ENCODE measurements at places on chromosomes 5 and 9.

DNA sequence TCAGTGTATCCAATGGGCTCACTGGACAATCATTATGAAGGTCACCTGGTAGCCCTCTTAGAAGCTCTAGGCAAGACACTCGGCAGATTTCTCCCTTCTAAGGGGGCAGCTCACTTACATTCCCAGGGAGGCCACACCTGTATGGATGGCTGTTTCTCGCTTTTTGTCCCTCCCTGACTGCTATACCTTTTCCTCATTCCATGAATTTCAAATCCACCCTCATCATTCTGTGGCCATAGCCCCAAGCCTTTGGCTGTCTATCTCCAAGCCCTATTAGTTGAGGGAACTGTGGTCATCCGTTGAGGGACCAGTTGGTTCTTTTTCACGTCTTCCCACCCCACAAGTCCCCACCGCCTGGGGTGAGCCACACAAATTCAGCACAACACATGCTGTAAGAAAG is 85.0 kb upstream of the RARS1 start:
- DNase-seq, result no peak

DNA sequence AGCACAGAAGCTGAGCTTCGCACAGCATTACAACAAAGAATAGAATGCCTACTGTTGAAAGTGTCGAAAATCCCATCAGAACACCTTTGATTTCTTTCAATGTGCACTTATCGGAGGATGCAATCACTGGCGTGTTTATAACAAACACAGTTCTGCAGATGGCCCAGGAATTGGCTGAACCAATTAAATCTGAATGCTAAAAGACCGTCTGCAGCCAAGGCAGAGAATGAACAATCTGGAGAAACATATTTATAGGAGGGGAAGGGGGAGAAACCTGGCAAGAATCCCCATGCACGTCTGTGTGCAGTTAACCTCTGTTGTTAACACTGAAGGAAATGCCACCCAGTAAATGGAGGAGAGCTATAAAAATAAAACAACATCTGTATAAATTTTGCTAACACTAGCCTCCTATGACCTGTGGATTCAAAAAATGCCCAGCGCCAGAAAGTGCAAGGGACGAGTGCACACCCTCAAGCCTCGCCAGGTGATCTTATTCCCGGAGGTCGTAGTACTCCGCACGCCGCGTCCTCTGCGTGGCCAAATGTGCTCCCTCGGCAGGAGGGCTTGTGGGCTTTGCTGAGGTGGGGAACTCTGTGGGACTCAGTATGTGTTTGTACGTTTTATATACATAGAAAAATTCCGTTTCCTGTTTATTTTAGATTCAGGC is 56.8 kb downstream of the PTCH1 start:
- DNase-seq, result no peak

GRCh38 chr9:133491656-133491925 is 12.7 kb upstream of the SLC2A6 start:
- no peak for DNase-seq

DNA sequence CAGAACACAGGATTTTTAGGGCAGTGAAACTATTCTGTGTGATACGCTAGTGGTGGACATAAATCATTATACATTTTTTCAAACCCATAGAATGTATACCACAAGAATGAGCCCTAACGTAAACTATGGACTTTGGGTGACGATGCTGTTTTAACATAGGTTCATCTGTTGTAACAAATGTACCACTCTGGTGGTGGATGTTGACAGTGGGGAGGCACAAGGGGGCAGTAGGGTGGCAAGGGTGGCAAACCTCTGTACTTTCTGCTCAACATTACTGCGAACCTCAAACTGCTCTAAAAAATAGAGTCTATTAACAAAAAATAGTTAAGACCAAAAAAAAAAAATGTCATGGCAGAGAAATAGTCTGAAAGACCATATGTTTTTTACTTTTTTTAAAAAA is 9.1 kb upstream of the MVB12B start:
- no peak for DNase-seq

DNA sequence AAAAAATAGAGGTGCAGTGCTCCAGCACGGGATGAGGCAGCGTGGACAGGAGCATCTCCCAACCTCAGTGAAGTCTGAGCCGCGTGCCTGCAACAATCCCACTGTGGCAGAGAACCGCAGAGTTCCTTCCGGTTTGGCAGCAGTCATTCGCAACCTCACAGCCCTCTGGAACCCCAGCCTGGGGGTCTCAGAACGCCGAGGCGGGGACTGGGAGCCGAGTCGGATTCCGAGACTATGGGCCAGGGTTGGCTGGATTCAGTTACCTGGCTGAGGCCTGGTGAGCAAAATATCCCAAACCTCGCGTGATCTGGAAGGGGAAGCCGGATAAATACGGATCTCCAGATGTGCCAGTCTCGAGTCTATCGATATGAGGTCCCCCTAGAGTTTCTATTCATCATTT is 27.0 kb downstream of the CDKN2A start:
- DNase-seq, result no peak

GRCh38 chr5:6572086-6572824 is 60.6 kb downstream of the NSUN2 start:
- DNase-seq, result no peak

DNA sequence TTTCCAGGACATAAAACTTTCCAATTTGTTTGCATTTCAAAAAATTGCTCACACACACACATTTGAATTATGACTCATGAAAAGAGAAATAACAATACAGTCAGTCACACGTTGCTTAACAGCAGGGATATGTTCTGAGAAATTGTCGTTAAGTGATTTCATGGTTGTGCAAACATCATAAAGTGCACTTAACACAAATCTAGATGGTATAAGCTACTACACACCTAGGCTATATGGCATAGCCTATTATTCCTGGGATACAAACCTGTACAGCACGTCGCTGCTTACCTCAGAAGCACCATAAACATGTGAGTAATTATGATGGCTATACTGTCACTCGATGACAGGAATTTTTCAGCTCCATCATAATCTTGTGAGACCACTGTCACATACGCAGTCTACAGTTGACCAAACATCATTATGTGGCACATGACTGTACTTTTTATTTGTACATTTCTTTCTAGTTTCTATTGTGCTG is 378.2 kb downstream of the ACTL7B start:
- DNase-seq, result no peak

GRCh38 chr9:114437401-114437893 is 49.7 kb upstream of the AKNA start:
- DNase-seq, result no peak

DNA sequence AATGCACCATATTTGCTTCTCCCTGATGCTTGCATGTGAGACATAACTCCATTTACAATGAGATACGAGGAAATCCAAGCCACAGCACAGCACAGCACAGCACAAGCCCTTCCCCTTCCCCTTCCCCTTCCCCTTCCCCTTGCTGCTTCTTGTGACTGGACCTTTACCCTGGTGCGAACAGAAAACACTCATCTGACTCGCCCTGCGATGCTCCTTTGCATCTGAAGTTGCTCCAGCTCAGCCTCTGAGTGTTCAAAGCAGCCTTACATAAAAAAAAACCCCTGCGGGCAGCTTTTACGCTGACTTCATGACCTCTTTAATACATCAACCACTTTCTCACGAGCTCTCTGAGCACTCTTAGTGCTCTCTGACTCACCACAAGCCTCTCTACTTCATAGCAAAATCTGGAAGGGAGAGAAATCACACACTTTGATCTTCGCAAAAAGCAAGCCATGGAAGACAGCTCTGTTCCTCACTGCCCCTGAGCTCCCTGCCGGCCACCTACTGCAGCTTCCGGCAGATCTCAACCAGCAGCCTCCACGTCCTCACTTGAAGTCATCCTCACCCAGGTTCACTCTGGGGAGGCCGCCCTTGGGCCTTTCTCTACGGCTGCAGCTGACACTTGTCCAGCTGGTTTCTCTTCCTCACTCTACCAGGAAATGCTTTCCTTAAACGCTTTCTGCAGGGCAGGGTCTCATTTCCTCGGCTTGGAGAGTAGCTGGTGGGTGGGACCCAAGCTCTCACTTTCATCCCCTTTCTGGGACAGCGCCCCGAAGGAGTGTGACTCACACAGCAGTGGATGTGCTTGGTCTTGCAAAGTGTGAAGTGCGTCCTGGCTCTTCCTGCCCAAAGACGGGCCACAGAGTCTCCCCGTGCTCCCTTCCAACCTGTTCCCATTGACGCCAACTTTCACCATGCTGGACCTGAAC is 5.3 kb downstream of the SLC34A1 start:
- no peak for DNase-seq

DNA sequence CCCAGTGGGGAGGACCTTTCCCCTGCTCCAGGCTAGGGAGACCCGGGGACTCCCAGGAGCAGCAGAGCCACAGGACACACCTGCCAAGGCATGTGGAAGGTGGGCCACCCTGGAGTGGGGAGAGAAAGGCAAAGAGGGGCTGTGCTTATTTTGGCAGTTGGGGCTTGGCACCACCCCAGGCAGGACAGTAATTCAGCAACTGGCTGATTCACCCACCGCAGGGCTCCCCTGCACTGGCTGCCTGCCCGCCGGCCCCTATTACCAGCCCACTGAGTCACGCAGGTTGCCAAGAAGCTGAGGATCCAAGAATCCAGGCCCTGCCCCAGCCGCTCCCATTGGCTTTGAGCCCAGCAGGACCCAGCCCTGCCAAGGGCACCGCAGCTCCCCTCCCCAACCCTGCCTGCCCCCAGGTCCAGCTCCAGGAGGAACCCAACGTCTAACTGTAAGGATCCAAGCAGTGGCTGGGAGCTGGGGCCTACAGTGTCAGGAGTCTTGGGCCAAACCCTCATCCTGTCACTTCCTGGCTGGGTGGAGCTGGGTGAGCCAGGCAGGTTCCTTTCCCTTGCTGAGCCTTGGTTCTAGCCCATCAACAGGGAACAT is 14.2 kb upstream of the RALGDS start:
- peak; percentile 70 for DNase-seq

GRCh38 chr5:118126159-118126558 is 862.2 kb downstream of the DTWD2 start:
- DNase-seq, result no peak

DNA sequence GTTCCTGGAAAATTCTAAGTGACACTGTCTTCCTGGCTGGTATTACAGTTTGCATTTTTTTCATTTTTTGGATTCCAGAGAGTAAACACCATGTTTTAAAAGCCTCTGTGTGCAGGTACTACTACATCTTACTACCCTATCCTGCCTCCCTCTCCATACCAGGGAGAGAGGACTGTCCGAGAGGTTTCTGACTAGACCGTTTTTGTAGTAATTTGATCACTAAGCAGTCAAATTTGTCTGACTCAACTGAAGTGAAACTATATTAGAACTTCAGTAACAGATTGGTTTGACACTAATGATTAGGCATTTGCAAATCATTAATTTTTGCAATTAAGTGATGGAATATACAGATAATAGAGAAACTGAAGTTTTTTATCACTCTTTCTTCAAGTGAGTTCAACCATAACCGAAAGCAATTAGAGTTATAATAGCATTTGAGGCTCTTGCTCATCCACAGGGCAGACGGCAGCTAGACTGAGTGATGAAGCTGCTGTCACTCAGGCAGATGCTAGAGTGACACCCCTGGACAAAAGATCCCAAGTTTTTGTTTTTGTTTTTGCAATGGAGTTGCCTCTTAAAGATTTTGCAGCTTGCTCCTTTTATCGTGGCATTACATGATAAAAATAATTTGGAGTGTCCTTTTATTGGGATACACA is 44.3 kb downstream of the SMARCA2 start:
- no peak for DNase-seq

DNA sequence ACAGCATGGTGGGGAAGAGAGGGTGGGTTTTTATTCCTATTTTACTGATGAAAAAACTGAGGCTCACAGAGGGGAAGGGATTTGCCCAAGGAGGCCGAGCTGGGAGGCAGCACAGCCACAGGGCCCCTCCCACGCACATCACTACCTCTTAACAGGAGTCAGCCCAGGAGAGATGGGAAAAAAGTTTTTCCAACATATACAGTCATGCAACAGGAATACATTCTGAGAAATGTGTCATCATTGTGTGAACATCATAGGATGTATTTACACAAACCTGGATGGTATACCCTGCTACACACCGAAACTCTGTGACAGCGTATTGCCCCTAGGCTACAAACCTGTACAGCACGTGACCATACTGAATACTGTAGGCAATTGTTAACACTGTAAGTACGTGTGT is 11.6 kb downstream of the TRAF1 start:
- DNase-seq, result no peak

DNA sequence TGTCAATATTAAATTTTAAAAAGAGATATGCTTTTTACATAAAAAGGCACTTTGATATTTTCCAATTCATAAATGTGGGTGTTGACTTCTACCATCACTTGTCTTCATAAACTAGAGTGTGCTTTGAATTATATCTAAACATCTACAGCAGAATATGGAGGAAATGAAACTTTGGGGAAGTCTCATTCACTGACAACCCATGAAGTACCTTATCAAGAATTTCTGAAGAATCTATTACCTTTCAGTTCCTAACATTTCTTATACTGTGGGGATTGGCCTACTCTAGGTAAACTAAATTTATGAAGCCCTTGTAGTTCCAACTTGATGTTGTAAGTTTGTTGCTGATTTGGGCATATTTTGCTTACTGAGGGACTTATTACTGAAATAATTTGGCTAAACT is 81.9 kb downstream of the EMB start:
- DNase-seq, result no peak

DNA sequence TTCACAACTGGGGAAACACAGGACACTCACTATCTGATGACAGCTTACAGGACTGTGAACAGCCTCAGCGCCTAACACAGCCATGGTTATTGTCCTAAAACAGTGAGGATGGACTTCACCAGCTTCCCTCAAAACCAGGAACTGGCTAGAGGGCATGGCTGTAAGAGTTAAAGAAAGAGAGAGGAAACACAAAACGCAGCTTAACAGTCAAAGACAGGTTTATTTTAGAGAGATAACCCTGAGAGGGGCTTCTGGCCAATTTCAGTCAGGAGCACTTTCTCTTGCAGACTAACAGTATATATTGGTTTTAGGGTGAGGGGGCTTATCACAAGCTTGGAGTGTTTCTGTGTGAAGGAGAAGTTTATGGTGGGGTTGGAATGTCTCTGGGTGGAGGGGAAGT is 35.7 kb upstream of the RANBP17 start:
- no peak for DNase-seq

DNA sequence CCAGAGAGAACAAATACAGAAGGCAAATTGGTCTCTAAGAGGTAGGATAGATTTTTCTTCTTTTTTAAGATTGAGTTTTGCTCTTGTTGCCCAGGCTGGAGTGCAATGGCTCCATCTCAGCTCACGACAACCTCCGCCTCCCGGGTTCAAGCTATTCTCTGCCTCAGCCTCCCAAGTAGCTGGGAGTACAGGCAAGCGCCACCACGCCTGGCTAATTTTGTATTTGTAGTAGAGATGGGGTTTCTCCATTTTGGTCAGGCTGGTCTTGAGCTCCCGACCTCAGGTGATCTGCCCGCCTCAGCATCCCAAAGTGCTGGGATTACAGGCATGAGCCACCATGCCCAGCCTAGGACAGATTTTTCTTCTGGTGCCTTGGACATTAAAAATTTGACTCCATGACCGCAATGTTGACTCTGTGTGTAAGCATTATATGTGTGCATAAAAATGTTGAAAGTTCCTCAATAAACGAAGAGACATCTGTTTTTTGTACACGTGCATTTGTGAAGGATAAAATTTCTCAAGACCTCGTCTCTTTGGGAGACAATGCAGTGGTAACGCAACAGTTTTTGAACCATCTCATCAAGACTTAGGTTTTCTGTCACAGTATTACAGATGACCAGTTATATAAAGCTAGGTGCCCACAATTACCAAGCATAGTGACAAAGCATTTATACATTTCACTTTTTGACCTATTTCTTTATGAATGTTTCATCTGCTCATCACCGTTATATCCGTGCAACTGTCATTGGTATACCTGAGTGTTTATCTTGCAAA is 17.4 kb downstream of the VCP start:
- DNase-seq, result no peak

- no peak for DNase-seq
These were observed 11.5 kb upstream of the MYOT start for GRCh38 chr5:137856201-137856600.

- DNase-seq, result peak; percentile 29
These were observed 6.2 kb downstream of the NR5A1 start for GRCh38 chr9:124500796-124501611.

Data from ovary (tissue), 10 donors.